Stimulated activated naive CD4-positive, alpha-beta T cell (primary cell): ENCODE measurements at places on chromosomes 5 and 9.

DNA sequence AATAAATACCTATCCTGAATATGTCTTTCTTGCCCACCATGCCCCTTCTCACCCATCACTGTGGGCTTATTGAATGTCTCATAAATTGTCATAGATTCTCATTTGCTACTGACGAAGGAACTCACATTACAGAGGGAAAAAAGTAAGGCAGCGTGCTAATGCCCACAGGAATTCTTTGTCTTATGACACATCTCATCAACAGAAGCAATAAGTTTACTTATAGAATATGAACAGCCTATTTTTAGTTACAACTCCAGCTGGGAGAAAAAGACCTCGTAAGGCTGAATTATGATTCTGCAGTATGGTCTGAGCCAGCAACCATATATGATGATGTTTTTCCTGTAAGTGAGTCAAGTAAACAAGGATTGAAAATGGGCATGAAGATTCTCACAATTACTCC lies 22.4 kb upstream of the ATG10 start:
- DNase-seq = no peak

- DNase-seq = no peak
These were observed 229.8 kb downstream of the DRD1 start for GRCh38 chr5:175214152-175214551.

- DNase-seq = no peak
These were observed 154.3 kb downstream of the SPOCK1 start for GRCh38 chr5:137344723-137345322.

GRCh38 chr5:457195-457961 lies 14.4 kb downstream of the EXOC3 start:
- no peak for DNase-seq

DNA sequence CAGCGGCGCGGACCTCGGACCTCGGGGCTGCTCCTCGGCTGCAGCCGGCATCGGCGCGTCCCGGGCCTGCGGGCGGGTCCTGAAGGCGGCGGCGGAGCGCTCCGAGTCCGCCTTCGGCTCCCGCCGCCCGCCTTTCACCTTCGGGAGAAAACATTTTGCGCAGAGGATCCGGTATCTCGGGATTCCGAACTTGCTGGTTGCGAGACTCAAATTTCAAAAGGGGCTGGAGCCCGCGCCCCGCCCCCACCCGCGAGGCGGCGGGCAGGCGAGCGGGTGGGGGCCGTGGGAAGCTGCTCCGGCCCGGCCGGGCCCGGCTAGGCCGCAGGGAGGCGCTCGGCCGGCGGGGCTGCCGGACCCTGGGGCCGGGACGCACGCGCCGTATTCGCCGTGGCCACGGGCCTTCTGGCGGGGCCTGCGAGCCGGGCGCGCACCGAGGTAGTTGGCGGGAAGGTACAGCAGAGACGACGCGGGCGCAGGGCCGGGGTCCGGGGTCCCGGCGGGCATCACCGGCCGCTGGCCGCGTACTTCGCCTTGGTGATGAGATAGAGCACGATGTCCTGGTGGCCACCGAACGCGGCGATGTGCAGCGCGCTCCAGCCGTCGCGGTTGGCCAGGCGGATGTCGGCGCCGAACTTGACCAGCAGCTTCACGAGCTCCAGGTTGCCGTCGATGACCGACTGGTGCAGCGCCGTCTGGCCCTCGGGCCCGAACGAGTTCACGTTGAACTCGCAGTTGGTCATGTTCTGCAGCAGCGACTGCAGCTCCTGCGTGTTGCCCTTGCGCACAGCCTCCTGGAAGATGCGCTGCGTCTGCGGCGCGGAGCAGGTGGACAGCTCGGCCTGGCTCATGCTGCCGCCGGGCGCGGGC lies 757 bp downstream of the NRARP start:
- peak; percentile 23 for DNase-seq
